IgD-negative memory B cell (primary cell): ENCODE measurements at places on chromosomes 7 and 10. TPM values are rescaled to one million over a fixed set of nuclear protein-coding genes. Genes with fewer than 3 reads are reported as not detected.

FEZF1 gene
- polyA plus RNA-seq: not detected

ANKRD61 gene
- polyA plus RNA-seq: 0.24 TPM

ZNF117 gene
- polyA plus RNA-seq: 2.4 TPM

IFRD1 gene
- polyA plus RNA-seq: 38.4 TPM

IFIT1B gene
- polyA plus RNA-seq: not detected

PRRT4 gene
- 0.21 TPM for polyA plus RNA-seq

TEX36 gene
- not detected for polyA plus RNA-seq

GNG11 gene
- 2.6 TPM for polyA plus RNA-seq

SAP25 gene
- 0.73 TPM for polyA plus RNA-seq

OPN1SW gene
- not detected for polyA plus RNA-seq

R3HCC1L gene
- 15.1 TPM for polyA plus RNA-seq

SLC16A12 gene
- polyA plus RNA-seq: not detected

IRF5 gene
- 132 TPM for polyA plus RNA-seq

GSTO2 gene
- 0.90 TPM for polyA plus RNA-seq

MARCHF5 gene
- 21.1 TPM for polyA plus RNA-seq

ADIRF gene
- polyA plus RNA-seq: not detected

GPC2 gene
- polyA plus RNA-seq: 0.23 TPM

CFAP43 gene
- polyA plus RNA-seq: not detected

GLI3 gene
- not detected for polyA plus RNA-seq

AS3MT gene
- polyA plus RNA-seq: not detected

CUX1 gene
- polyA plus RNA-seq: 22.2 TPM

NRAP gene
- polyA plus RNA-seq: not detected

TSPAN12 gene
- not detected for polyA plus RNA-seq

GPR146 gene
- polyA plus RNA-seq: 2.6 TPM

FGFR2 gene
- polyA plus RNA-seq: not detected

OR2A42 gene
- not detected for polyA plus RNA-seq

DNAH11 gene
- not detected for polyA plus RNA-seq

TRIM50 gene
- not detected for polyA plus RNA-seq

LGI1 gene
- polyA plus RNA-seq: not detected

OR2A1 gene
- polyA plus RNA-seq: not detected

RGS10 gene
- polyA plus RNA-seq: 42.7 TPM

KLLN gene
- 0.25 TPM for polyA plus RNA-seq

ELAPOR2 gene
- 4.2 TPM for polyA plus RNA-seq

WDR86 gene
- polyA plus RNA-seq: 0.54 TPM

SPDYE2 gene
- 1.2 TPM for polyA plus RNA-seq

CXCL12 gene
- not detected for polyA plus RNA-seq

TMEM176B gene
- 2.4 TPM for polyA plus RNA-seq

ACBD7 gene
- polyA plus RNA-seq: not detected

FZD1 gene
- polyA plus RNA-seq: 0.23 TPM

SPDYE11 gene
- 0.19 TPM for polyA plus RNA-seq

DRGX gene
- not detected for polyA plus RNA-seq

MALRD1 gene
- not detected for polyA plus RNA-seq

ZNF488 gene
- not detected for polyA plus RNA-seq

UTF1 gene
- not detected for polyA plus RNA-seq

BAMBI gene
- 0.70 TPM for polyA plus RNA-seq

CALY gene
- polyA plus RNA-seq: not detected

ICA1 gene
- 0.25 TPM for polyA plus RNA-seq

CHPF2 gene
- polyA plus RNA-seq: 25.4 TPM

PPP1R17 gene
- polyA plus RNA-seq: not detected

STEAP1 gene
- polyA plus RNA-seq: not detected

TMEM236 gene
- polyA plus RNA-seq: not detected

ZPBP gene
- polyA plus RNA-seq: not detected

EVX1 gene
- not detected for polyA plus RNA-seq

LRGUK gene
- 0.08 TPM for polyA plus RNA-seq

ST7 gene
- 4.4 TPM for polyA plus RNA-seq

GRID2IP gene
- 0.09 TPM for polyA plus RNA-seq
